ENCODE measurements at places on chromosomes 12 and 14. TPM values are rescaled to one million over a fixed set of nuclear protein-coding genes. Genes with fewer than 3 reads are reported as not detected.

Gene TSHR
- total RNA-seq = not detected

Gene PEBP1
- total RNA-seq = 322 TPM

Gene IGF1
- total RNA-seq = 75.9 TPM

Gene CLEC1A
- 4.6 TPM for total RNA-seq

Gene ASB2
- 105 TPM for total RNA-seq

Gene TAS2R42
- total RNA-seq = not detected

DNA sequence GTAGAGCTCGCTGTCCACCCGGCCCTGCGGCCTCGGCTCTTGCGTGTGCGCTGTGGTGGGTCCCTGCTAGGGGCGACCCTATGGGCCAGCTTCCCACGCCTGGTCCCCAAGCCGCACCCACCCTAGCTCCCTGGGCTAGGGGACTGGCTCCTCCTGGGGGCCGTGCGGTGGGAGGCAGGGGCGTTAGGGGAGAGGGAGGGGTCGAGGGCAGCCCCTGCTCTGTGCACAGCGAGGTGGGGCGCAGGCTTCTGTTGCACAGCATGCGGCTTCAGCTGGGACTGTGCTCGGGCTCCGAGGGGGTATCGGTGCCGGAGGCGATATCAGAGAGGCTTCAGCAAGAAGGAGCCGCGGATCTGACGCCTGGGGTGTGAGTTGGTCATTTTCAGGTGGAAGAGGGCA, 86.1 kb downstream of the ALG10 start:
- no peak for DNase-seq

DNA sequence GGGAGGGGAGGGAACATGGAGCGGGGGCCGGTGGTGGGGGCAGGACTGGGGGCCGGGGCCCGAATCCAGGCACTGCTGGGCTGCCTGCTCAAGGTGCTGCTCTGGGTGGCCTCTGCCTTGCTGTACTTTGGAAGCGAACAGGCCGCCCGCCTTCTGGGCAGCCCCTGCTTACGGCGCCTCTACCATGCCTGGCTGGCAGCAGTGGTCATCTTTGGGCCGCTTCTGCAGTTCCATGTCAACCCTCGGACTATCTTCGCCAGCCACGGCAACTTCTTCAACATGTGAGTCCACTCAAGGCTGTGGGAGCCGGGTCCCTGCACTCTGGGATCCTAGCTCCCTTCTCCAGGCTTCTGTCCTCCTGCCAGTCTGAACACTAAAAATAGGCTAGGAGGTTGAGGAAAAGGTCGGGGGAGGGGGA, 1.1 kb downstream of the FITM1 start:
- no peak for DNase-seq

DNA sequence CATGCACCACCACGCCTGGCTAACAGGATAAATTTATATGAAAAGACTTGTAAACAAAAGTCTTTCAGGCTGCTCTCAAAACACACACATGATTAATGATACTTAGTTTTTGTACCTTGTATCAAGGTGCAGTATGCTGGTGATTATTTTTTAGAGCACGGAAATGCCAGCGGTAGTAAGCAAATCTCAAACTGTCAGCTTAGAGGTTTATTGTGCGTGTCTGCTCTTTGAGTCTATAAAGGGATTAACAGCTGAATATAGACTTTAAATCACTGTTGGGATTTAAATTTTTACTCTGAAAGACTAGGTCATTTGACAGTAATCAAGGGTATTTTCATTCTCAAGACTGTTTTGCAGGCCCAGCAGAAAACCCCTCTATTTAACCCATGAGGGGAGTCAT, 50.5 kb downstream of the PLEKHA5 start:
- no peak for DNase-seq

DNA sequence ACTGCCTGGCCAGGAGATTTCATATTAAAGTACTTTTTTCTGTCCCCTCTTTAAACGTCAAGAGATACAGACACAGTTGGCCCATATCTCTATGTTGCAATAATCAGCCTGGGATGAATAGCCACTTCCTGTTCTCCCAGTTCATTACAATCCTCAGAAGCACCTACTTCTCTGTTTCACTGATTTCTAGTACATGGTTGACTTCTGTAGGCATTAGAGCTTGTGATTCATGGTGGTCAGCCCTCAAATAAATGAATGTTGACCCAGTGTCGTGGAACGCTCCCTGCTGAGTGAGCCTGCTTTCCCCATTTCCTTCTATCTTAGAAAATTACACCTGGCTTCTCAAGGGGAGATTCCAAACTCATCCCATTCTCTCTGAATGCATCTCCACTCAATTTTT, 416.7 kb downstream of the PDZRN4 start:
- no peak for DNase-seq

DNA sequence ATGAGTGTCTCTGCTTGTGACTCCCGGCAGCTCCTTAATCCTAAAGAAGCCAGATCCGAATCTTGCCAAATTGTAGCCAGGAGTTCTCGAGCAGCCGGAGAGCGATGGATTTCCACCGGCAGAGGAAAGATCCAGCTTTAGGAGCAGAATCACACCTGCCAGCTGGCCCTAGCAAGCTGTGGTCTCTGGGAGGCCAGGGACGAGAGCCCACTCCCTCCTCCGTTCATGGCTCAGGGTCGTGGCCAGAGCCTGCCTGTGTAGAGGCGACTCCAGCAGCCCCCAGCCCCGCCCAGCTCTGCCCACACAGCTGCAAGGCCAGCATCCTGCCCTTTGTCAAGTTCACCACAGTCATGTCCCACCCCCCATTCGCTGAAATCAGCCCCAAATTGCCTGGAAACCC, 121.0 kb downstream of the SCARB1 start:
- no peak for DNase-seq

- DNase-seq = no peak
Observed at GRCh38 chr12:97601934-97602720, 139.5 kb downstream of the RMST start.

DNA sequence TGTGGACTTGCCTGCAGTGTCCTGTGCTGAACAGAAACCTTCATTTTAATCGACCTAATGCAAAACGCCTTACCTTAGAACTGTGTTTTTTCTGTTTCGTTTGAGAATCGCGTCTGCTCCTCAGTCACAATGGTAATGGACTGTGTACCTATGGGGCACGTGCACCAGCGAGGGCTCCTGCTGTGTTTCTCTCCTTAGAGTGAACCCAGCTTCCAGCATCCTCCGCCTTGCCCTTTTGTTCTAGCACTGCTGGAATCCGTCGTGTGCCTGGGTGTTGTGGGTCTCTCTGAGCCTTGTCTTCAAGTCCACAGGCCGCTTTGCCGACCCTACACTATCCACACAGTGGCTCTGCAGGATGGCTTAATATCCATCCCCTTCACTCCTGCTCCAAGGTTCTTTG, 3.6 kb downstream of the AMN start:
- no peak for DNase-seq

- DNase-seq = no peak
Observed at GRCh38 chr12:4943067-4943937, 33.6 kb downstream of the KCNA1 start.

- DNase-seq = no peak
Observed at GRCh38 chr14:38366374-38366773, 110.5 kb upstream of the CLEC14A start.

DNA sequence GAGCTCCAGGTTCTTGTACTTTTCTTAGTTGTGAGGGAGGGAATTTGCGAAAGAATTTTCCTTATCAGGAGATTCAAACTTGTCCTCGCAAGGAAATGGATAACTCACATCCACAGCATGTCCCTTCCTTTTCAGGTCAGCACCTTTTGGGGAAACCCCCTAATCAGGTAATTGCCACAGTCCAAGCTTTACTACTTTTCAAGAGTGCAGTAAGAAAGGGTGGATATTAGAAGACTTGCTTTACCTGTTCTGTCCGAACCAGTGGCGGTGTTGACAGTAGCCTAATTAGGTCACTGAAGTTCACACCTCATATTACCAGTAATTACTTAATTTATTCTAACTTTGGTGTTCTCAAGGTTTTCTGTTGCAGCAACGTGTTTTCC, 6.7 kb upstream of the C12orf50 start:
- DNase-seq = no peak

GRCh38 chr12:116213014-116213413, 64.5 kb downstream of the MED13L start:
- no peak for DNase-seq

DNA sequence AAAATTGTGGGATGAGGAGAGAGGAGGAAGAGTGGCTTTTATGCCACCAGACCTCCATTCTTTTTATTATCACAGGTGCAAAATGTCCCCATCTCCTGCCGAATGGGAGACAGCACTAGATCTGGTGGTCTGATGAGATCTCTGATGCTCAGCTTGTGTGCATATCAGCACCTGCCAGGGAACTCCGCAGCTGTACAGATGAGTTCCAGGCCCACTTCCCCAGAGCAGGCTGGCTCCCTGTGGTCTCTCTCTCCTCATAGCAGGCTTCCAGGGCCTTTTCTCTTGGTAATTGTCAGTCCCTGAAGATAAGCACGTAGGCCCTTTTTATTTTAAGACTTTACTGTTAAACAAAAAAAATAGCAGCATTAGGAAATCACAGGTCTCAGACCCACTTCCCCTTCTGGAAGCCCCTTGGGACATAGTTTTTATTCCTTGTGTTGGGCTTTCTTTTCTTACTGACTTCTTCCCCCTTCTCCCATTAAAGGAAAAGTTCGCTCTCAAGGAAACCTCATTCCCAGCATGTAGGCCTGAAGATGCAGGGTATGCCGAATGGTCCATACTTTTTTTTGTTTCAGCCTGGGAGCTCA, 4.5 kb upstream of the TBC1D30 start:
- DNase-seq = no peak

GRCh38 chr14:65604535-65604934, 192.0 kb downstream of the FUT8 start:
- DNase-seq = no peak

DNA sequence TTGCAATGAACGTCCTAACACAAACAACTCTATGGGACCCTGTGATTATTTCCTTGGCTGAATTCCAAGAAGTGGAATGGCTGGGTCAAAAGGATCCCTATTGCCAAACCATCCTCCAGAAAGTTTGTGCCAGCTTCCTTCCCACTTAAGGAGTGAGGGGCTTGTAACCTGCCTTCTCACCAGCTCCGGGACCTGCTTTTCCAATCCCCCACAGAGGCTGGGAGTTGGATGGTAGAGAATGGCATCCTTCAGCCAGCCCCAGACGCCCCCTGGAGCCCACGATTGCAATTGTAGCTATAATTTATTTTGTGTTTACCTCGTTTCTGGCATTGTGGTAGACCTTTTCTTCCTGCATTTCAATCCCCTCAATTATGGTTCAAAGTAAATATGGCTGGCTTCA, 9.7 kb upstream of the ZDHHC22 start:
- no peak for DNase-seq

DNA sequence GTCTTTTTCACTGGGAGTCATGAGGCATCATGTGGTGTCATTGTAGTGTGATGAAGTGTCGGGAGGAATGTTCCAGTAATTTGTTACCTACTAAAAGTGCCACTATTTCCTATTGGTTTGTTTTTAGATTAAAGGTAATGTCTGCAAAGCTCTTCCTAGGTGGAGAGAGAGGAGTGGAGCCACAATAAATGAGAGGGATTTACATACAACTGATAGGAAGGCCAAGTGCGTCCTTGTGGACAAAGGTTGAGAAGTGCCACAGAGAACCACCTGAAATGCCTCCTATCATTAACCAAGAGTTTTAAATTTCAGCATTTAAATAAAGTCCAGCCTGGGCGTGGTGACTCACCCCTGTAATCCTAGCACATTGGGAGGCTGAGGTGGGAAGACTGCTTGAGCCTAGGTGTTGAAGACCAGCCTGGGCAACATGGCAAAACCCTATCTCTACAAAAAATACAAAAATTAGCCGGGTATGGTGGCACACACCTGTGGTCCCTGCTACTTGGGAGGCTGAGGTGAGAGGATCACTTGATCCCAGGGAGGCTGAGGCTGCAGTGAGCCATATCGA, 2.5 kb upstream of the SNX6 start:
- DNase-seq = no peak

GRCh38 chr12:122403115-122403770, 19.2 kb downstream of the CLIP1 start:
- no peak for DNase-seq

All from left cardiac atrium (tissue), 4 donors.